ENCODE measurements at places on chromosomes 6 and 20.

- no peak for DNase-seq
These were observed 3.9 kb upstream of the LY6G6D start for GRCh38 chr6:31711233-31711632.

DNA sequence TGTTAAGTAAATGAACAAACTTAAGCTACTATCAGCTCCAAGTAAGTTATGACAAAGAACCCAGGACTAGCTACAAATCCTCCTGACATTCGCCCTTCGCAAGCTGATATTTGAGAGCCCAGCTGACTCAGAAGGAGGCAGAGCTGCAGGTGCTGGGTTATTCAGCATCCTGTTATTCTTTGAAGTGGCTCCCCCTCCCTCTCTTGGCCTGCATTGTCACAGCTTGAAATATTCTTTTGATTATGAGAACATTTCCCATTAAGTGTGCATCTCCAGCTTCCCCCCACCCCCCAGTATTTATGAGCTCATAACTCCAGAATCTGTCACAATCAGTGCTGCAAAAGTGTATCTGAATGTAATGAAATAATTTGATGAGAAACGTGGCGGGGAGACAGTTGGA, 78.8 kb upstream of the RALY start:
- DNase-seq = no peak

DNA sequence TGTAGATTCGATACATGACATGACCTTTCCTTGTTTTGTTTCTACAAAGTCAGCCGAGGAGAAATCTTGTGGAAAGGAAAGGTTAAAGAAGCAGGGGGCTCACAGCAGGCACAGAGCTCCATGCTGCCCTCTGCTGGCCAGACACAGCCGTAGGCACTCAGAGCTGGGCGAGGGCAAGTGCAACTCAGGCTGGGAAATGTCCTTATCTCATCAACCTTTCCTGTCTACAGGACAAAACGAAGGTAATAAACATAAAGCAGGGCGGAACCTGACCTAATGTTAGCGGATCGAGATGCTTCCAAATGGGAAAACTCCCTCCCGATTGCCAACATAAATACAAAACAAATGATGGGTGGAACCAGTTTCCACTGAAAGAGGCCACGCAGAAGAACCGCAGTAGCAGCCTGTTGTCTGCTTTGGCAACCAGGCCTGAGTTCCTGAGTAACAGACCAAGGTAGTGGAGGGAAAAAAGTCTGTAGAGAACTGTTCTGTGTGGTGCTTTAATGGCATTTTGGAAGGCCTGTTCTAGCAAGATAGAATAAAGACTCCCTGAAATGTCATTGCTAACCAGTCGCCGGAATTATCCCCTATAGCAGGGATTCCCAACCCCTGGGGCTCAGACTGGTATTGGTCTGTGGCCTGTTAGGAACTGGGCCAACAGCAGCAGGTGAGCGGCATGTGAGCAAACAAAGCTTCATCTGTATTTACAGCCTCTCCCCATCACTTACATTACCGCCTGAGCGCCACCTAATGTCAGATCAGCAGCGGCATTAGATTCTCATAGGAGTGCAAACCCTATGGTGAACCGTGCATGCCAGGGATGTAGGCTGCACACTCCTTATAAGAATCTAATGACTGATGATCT, 85.2 kb downstream of the MBOAT1 start:
- DNase-seq = peak; percentile 77

DNA sequence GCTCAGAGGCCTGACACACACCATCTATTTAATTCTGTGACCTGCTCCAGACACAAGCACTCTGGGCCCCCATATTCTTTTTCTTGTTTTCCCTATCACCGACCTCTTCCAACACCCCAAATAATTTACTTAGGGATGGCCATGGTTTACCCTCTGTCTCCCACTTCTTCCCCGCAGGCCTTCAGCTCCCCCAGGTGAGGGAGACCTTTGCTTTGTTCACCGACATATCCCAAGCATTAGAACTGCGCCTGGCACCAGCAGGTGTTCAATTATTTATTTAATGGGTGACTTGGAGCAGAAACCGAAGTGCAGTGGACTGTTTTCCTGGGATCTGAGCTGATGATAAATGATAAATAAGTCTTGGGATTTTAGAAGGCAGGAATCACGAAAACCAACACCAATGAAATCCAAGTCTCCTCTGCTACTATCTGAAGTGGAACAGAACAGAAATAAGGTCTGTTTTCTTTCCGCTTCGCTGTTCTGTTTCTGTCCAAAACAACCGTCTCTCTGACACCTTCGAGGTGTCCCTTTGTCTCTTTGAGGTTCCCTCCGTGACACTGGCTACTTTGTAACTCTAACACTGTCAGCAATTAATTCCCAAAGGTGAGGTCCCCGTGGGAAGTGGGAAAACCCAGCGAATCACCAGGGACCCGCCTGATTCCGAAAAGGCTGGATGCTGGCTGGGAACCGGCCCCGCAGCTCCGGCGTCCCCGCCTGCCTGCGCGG, 1.1 kb upstream of the RIN2 start:
- DNase-seq = no peak

GRCh38 chr6:92910646-92911045, 508.7 kb downstream of the EPHA7 start:
- DNase-seq = no peak

DNA sequence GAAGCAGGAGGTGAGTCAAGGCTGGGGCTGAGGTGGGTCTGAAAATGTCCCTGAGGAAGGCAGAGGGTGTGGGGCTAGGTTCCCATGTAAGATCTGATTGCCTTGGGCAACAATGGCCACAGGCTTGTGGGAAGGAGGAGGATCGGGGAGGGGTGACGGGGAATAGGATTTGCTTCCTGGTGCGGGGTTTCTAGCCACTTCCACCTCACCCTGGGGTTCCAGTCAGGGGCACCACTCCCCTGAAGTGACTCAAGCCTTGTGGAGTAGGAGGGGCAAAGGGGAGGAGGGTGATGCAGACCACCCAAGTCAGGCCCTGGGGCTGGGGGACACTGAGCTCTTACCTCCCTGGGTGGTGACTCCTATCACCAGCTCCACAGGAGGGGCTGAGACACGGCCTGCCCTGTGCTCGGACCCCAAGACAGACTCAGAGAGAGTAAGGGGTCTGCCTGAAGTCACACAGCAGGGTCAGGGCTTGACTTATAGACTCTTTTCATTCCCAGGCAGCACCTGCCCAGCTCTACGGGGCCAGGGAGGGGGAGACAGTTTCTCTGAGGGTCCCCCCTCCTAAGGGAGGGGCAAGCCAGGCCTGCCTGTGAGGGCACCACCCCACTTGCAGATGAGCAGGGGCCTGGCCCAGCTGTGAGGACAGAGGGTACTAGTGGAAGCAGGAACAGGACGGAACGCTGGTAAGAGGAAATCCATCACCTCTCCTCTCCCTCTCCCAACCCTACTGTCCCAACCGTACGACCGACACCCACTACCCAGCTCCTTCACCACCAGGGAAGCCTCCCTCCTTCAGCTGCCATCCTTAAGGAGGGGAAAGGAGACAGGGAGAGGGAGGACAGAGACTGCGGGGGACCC, 12.4 kb upstream of the SPDEF start:
- DNase-seq = no peak

DNA sequence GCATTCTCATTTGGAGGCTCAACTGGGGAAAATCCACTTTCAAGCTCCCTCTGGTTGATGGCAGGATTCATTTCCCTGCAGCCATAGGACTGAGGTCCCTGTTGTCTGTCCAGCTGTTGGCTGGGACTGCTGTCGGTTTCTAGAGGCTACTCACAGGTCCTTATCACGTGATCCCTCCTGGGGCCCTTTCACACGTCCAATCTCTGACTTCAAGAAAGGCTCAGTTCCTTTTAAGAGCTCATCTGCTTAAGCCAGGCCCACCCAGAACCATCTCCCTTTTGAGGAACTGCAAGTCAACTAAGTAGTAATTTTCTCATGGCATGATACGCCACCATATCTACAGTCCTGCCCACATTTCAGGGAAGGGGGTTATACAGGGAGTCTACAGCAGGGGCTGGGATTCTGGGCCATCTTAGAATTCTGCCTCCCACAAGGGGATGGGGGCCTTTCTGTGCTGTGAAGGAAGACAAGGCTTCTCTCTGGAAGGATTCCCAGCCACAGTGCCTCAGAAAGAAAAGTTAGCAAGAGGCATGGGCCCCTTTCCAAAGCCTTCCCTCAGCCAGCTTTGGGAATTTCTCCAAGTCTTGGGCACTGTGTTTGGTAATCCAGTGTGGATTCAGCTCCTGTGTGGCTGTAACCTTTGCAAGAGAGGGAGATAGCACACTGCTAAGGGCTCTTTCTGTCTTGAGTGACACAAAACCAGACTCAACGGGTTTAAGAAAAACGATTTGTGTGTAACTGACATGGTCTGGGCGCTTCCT, 66.4 kb downstream of the CTCFL start:
- peak; percentile 68 for DNase-seq

- DNase-seq = no peak
These were observed 21.0 kb downstream of the PNLDC1 start for GRCh38 chr6:159821122-159821521.

GRCh38 chr6:166512567-166512966, 73.9 kb downstream of the RAMACL start:
- no peak for DNase-seq

- peak; percentile 63 for DNase-seq
These were observed 70.2 kb upstream of the BEND3 start for GRCh38 chr6:107185391-107185970.
